H9 (cell line): ENCODE measurements at places on chromosomes 2 and 18.
A peak's percentile ranks its signal among the peaks of the same experiment; 100 is the strongest.

- H3K4me3 ChIP-seq = no peak overlapping the region
- no peak for DNase-seq
- peaks cover 7% of the 10 kb centered on the region; the same call in 1 of the 2 replicates for H3K36me3 ChIP-seq
- H3K4me1 ChIP-seq = peaks cover 8% of the 10 kb centered on the region
- H3K27me3 ChIP-seq = no peaks in the 10 kb centered on the region; the same call in 1 of the 2 replicates
Observed at GRCh38 chr2:63790906-63791305, 50.8 kb upstream of the UGP2 start.

- no peak overlapping the region for H3K4me3 ChIP-seq
- no peaks in the 10 kb centered on the region; the same call in 1 of the 2 replicates for H3K4me1 ChIP-seq
- no peaks in the 10 kb centered on the region for H3K27me3 ChIP-seq
- H3K27ac ChIP-seq = no peak overlapping the region
Observed at GRCh38 chr18:9927392-9928063, 13.7 kb downstream of the VAPA start.

DNA sequence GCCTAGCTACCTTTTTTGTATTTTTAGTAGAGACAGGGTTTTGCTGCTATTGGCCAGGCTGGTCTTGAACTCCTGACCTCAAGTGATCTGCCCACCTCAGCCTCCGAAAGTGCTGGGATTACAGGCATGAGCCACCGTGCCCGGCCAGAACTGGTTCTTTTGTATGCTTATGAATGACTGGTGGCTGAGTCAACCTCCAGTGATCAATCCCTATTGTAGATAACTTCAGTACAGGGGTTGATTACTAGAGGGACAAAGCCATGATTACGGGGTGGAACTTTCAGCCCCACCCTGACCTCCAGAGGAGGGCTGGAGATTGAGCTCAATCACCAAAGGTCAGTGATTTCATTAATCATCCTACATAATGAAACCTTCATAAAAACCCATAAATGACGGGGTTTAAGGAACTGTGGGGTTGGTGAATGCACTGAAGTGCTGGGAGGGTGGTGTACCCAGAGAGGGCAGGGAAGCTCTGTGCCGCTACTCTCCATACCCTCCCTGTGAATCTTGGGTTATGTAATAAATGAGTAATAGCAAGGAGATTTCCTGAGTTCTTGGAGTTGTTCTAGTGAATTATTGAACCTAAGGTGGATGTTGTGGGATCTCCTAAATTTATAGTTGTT is 281.8 kb upstream of the CXCR4 start:
- no peak for DNase-seq
- H3K4me1 ChIP-seq = no peaks in the 10 kb centered on the region
- no peak overlapping the region for H3K27ac ChIP-seq
- no peaks in the 10 kb centered on the region; the same call in 2 of the 3 replicates for H3K36me3 ChIP-seq

GRCh38 chr18:12287131-12287681 is 20.8 kb upstream of the TUBB6 start:
- no peak overlapping the region for H3K27ac ChIP-seq
- DNase-seq = peak; percentile 76
- no peaks in the 10 kb centered on the region for H3K4me1 ChIP-seq
- H3K27me3 ChIP-seq = no peaks in the 10 kb centered on the region; the same call in 1 of the 2 replicates

- peaks cover 11% of the 10 kb centered on the region; the same call in 1 of the 2 replicates for H3K36me3 ChIP-seq
- no peak overlapping the region for H3K27ac ChIP-seq
- DNase-seq = no peak
- H3K4me1 ChIP-seq = no peaks in the 10 kb centered on the region
- no peaks in the 10 kb centered on the region for H3K27me3 ChIP-seq
- no peak overlapping the region for H3K4me3 ChIP-seq
Observed at GRCh38 chr2:236762628-236763027, 193.0 kb downstream of the ACKR3 start.

DNA sequence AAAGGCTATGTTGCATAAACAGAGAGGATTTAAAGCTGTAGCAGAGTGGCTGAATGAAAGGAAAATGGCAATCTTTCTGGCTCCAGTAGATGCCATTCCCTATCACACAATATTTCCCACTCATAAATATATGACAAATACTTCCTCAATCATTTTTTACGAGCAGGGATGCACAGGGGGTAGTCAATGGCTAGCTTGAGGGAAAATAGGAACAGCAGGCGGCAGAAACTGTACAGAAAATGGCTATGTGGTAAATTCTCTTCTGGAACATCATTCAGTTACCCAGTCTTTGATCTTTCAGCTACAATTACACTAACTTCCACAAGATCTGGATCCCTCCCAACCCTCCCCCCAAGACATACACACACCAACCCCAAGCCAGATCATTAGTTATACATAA is 127.2 kb downstream of the OLA1 start:
- H3K4me1 ChIP-seq = peaks cover 13% of the 10 kb centered on the region; the same call in 1 of the 2 replicates
- no peak for DNase-seq
- H3K4me3 ChIP-seq = no peak overlapping the region
- no peaks in the 10 kb centered on the region; the same call in 2 of the 3 replicates for H3K36me3 ChIP-seq
- H3K27me3 ChIP-seq = no peaks in the 10 kb centered on the region

GRCh38 chr2:65064728-65065552 is 8.7 kb downstream of the CEP68 start:
- no peak overlapping the region for H3K27ac ChIP-seq
- H3K36me3 ChIP-seq = peaks cover 5% of the 10 kb centered on the region; the same call in 1 of the 2 replicates
- H3K27me3 ChIP-seq = no peaks in the 10 kb centered on the region
